ENCODE measurements at places on chromosomes 3 and 15. TPM values are rescaled to one million over a fixed set of nuclear protein-coding genes. Genes with fewer than 3 reads are reported as not detected.

Gene LSAMP
- 0.28 TPM for total RNA-seq

Gene KCNH8
- total RNA-seq, result not detected

Gene XCR1
- not detected for total RNA-seq

Gene CMTM7
- total RNA-seq, result 7.6 TPM

Gene OSBPL10
- total RNA-seq, result 19.2 TPM

Gene SH2D7
- not detected for total RNA-seq
